DMS 273 treated with DMSO at 0.1 percent for 48 hours (cell line): ENCODE measurements at places on chromosomes 1 and 21.

- no peak for DNase-seq
Measured at GRCh38 chr1:7404046-7404742, 366.9 kb upstream of the VAMP3 start.

DNA sequence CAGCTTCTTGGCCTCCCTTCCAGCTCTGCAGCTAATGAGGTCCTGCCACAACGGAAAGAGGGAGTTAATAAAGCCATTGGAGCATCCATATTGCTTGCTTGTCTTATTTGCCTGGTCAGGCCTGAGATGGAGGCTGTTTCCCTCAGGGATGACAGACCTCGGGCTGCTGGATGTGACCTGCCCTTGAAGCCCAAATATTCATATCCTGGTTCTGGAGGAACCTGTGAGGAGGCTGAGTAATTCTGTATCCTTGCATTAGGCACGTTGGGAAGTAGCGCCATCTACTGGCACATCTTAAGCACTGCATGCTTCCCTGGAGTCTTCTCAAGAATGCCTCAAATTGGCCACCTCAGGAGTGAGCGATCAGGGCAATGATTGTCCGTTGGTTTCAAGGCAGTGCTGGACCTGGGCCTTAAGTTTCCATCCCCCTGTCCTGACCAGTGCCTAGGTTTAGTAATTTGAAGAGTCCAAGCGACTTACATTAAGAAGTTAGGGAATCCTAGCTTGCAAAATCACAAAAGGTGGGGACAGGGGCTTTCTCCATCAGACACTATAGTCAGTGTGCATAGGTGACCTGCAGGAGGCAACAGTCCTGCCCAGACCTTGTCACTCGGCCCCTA is 13.8 kb upstream of the NASP start:
- DNase-seq: peak; percentile 47

- no peak for DNase-seq
Measured at GRCh38 chr1:27367160-27367650, 444 bp upstream of the MAP3K6 start.

DNA sequence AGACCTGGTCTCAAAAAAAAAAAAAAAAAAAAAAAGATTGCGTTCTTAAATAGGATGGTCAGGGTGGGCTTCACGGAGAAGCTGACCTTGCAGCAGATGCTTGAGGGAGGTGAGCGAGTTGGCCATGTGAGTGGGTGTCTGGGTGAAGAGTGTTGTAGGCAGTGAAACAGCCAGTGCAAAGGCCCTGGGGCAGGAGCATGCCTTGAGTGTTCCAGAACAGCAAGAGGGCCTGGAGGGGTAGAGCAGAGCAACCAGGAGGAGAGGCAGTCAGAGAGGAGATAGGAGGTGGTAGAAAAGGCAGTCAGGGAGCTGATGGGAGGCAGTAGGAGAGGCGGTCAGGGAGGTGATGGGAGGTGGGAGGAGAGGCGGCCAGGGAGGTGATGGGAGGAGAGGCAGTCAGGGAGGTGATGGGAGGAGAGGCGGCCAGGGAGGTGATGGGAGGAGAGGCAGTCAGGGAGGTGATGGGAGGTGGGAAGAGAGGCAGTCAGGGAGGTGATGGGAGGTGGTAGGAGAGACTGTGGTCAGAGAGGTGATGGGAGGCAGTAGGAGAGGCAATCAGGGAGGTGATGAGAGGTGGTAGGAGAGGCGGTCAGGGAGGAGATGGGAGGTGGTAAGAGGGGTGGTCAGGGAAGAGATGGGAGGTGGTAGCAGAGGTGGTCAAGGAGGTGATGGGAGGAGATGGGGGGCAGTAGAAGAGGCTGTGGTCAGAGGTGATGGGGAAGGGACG is 20.2 kb upstream of the PADI6 start:
- no peak for DNase-seq

GRCh38 chr1:89966656-89967055 is 28.3 kb upstream of the ZNF326 start:
- no peak for DNase-seq

- DNase-seq: no peak
Measured at GRCh38 chr1:168683871-168684270, 45.1 kb downstream of the DPT start.

GRCh38 chr1:116330342-116330652 is 42.7 kb upstream of the ATP1A1 start:
- no peak for DNase-seq

GRCh38 chr1:192913683-192914082 is 104.8 kb downstream of the RGS2 start:
- DNase-seq: no peak
